ENCODE measurements at places on chromosomes 2 and 18.

GRCh38 chr2:9030841-9031240, 27.4 kb upstream of the MBOAT2 start:
- DNase-seq = no peak

GRCh38 chr2:234179031-234179363, 128.5 kb downstream of the SPP2 start:
- DNase-seq = no peak

- no peak for DNase-seq
Measured at GRCh38 chr2:198930170-198930569, 527.6 kb downstream of the SATB2 start.

DNA sequence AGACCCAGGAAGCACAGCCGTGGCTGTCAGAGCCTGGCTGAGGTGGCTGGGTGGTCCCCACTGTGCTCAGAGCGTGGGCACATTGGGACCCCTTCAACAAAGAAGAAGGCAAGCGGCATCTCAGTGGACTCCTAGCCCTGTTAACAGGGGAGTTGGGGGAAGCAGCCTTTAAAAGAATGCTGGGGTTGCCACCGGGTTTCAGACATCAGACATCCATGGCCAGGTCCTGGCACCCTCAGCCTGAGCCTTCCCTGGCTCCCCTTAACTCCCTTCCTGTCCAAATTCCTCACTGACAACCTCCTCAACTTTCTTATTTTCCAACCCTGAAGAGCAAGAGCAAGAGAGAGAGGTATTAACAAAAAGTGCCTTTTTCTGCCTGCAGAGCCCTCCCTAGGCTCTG, 24.8 kb upstream of the GNAL start:
- DNase-seq = no peak

DNA sequence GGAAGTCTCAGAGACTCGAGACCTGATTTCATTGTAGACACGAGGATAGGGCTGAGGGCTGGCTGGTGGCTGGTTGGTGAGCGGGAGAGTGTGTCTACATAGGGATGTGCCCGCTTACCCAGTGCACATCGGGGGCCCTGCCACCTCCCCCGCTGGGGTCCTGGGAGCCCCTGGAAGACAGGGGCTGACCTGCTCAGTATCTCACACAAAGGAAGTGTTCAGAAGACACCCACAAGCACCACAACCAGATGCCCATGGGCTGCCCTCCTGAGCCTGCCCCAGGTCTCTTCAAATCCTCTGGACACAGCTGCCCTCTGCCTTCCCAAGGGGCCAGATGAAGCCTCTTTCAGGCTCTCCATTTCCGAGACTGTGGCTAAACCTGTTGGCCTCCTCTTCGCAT, 43.1 kb downstream of the MYCN start:
- no peak for DNase-seq

- DNase-seq = no peak
Measured at GRCh38 chr2:8851811-8852560, 14.6 kb upstream of the KIDINS220 start.

- no peak for DNase-seq
Measured at GRCh38 chr2:59693231-59693959, 860.1 kb downstream of the BCL11A start.

DNA sequence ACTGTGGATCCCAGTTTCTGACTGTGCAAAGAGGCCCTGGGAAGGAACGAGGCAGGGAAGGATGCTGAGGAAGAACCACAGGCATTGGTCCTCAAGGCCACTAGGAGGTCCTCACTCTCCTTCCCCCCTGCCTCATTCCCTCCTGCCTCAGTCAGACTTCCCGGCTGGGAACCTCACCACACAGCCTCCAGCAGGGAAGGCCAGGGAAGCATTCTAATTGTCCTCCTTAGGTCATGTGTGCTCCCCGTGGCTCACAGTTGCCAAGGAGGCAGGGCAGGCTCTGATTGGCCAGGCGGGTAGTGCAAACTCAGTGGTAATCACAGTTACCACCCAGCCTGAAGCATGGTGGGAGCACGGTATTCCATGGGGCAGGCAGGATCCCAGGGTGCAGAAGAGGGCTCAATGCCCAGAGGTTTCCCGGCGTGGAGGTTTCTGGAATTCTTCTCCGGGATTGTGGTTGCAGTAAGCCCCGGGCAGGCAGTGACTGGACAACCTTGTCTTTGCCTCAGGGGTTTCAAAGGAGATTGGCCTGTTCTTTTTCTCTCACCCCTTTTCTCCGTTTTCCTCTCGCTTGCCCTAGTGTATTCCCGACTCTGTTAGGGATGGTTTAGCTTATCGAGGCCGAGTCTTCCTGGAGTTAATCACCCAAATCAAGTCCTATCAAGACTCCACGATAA, 27.1 kb downstream of the FER1L5 start:
- no peak for DNase-seq

GRCh38 chr2:69196327-69197117, 183.5 kb downstream of the ANTXR1 start:
- no peak for DNase-seq

- no peak for DNase-seq
Measured at GRCh38 chr18:7436166-7436565, 130.9 kb upstream of the PTPRM start.

- no peak for DNase-seq
Measured at GRCh38 chr2:143702931-143703330, 573.7 kb downstream of the ARHGAP15 start.

DNA sequence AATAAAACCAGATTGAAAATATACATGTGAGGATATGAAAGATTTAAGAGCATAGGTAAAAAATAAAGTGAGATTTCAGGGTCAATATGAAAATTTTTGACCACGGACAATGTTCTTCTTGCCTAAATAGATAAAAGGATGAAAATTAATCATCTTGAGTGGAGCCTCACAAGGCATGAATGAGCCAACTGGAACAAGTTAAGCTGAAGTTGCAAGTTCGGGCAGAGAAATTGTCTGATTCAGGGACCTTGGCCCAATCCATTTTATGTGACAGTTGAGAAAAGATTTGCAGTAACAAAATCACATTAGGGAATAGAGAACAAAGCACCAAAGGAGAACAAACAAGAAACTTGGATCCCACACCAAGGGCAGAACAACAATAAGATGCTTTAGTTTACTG, 305.3 kb downstream of the TMX3 start:
- DNase-seq = no peak
